ENCODE measurements at places on chromosomes 2 and 18.

DNA sequence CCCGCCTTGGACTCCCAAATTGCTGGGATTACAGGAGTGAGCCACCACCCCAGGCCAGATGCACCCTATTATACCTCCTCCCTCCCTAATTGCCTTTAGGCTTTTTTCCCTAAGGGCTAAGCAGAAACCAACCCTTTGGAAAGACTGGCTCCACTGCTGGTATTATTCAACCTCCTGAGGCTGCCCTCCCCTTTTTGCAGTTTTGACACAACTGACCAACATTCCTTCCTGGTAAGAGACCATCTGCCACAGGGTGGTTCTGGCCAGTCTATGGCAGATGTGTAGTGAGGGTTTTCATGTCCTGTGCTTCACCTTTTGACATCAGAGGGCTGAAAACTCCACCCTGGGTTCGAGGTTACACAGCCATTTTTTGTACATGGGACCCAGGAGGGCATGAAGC is 1785.3 kb upstream of the CELF4 start:
- no peak for DNase-seq

DNA sequence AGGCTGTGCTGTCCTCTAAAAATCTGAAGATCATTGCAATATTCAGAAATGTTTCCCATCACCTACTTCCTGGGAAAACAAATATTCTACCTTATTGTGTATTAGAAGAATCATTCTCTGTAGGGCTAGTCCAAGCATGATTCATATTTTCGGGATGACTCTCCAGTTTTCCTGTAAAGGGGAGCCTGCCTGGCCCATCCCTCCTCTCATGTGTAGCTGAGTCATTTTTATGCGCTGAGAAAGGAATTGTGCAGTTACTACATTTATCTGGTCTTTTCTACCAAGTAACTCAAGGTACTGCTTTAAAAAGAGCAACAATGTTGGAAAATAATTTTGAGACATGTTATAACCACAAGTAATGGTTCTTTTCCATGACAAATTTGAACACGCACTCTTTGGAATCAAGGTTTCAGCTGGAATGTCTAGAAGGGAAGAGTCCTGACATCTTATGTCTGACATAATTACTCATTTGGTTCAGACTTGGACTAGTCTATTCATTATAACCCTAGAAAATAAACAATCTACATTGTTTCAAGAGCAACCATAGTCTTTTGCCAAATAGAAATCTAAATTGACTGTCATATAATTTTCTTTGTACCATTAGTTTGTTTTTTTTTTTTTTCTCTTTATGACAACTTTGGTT is 6.6 kb downstream of the DSG3 start:
- no peak for DNase-seq

DNA sequence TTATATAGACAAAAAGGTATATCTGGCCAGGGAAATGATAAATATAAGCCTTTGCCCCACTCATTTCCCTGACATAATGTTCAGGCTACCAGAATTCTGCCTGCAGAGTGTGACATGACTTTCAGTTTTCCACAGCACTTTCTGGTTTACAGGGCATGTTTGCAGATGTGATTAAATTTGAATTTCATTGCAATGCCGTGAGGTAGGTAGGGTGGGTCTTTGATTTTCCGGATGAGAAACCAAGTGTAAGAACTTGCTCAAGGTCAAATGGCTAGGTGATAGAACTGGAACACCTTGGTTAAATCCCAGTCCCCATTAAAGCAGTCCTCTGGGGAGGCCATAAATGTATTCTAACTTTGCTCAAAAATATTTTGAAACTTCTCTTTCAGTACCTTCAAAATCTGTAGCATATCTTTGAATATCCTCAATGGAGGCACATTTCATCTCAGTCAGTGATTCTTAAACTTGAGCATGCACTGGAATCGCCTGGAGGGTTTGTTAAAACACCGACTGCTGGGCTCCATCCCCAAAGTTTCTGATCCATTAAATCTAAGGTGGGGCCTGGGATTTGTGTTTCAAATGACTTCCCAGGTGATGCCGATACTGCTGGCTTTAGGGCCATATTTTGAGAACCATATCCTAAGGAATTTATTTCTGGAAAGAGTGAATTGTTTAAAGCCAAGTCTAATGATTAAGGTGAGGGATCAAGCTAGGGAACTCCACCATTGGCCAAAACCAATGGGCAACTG is 35.0 kb downstream of the MRPL33 start:
- DNase-seq: no peak

GRCh38 chr2:100560216-100560830 is 2.5 kb upstream of the PDCL3 start:
- DNase-seq: no peak

DNA sequence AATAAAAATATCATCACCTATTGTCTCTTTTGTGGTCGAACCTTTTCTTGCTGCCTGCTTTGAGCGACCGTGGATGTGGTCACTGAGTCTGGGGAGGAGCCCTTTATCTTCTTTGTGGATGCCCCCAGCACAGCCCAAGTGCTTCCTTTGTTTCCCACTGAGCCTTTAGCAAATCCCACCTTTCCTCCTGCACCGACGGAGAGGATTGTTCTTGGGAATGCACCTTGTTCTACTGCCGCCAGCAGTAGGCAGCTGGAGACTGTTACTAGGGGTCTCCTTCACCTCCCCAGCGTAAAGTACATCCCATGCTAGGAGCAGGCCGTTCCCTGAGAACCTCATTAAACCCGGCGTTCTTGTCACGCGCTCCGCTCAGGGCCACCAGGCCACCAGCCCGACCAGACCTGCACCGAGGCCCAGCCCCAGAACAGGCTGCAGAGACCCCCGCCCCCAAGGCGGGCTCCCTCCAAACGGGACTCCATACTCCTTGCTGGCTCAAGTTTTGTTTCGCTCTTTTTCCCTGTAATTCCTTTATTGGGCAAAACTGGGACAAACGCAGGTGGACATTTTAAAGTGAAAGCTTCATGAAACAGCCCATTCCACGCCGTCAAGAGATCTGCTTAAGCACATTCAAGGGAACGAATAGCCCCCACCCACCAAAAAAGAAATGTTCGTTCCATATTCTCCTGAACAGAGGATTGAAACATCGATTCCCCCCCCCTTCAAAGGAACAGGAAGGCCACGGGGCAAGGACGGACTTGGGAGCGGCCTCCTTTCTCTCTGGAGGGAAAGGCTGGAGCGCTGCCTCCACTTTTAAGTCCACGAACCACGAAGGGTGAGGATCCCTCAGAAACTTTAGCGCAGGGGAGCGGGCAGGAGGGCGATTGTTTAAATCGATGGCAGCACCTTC is 1.1 kb upstream of the MAT2A start:
- peak; percentile 38 for DNase-seq

DNA sequence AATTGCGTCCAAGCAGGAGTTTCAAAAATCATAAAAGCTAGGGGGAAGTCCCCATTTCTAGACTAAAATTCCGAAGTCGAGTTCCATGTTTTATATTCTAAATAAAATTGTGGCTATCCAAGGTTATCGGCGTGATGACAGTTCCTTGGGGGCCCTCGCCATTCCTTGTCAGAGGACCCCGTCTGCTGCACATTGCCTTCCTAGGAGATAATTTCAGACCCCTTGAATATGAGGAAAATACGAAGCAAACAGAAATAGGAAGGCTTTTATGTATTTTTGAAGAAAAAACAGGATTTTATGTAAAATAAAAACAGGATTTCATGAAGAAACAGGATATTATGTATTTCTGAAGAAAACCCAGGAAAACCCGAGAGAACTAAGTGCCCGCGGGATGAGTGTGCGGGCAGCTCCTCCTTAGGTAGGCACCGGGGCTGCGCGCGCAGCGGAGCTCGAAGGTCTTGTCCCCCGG is 465 bp upstream of the PLEKHA3 start:
- no peak for DNase-seq
